ENCODE measurements at places on chromosomes 3 and 15.

DNA sequence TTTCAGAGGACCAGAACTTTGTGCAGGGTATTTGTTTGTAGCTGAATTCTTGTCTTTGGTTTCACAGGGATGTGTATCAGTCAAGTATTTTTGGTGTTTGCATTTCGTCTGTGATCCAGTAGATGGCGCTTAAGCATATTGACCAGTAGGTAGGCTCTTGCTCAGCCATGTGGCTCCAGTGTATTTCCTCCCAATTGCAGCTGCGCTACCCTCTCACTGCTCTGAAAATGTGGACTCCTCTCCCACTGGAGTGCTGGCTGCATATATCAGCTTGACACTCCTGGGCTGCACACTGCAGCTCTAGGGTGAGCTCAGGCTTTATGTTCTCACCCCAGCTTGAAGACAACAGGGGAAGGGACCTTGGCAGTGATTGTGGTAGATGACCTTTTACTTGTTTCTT, 1264.3 kb upstream of the ALCAM start:
- peak; percentile 35 for DNase-seq

DNA sequence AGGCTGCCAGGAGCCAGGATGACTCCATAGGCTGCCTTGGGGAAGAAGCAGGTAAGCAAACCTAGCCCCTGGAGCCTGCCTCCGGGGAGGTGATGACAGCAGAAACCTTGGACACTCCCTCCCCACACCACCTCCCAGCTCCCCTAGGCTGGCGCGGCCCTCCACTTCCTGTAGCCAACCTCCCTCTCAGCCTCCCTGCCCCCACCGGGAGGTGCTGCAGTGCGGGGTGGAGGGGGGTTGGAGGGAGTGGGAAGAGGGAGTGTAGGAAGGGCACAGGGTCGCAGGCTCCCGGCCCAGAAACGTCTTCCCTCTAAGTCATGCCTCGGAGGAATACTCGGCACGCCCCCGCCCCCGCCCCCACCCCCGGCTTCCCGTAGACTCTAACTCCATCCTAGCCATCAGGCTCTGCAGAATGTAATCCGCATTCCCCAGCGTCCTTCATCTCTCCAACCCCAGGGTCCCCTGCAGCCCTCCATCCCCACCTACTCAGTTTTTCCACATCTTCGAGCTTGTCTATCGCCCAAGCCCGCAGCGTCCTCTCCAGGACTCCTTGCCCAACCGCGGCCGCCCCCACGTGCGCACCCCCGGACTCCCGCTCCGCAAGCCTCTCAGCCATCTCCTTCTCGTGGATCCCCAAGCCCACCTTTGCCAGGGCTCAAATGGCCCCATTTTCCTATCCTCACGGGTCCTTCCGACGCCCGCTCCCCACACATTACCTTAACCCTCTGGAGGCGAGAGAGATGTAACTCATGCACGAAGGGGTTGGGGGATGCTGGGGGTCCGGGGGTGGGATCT, 528 bp downstream of the LPCAT4 start:
- DNase-seq: peak; percentile 70

GRCh38 chr3:65914032-65914739, 124.5 kb downstream of the MAGI1 start:
- no peak for DNase-seq

GRCh38 chr3:97719156-97719821, 45.3 kb upstream of the ARL6 start:
- DNase-seq: peak; percentile 67

DNA sequence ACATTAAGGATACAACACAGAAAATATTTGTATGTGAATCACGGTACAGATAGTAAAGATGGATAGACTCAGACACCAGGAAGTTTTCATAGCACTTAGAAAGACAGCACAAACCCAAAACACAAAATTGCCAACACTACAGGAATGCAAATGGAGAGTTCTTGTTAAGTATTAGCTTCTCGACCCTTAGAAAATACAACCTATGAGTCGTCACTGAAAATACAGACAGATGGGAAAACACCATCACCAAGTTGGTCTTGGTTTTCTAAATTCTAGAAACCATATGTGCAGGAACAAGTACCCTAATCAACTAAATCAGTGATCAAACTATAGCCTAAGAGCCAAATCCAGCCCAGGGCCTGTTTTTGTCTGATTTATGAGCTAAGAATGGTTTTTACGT, 50.7 kb downstream of the PEAK1 start:
- DNase-seq: peak; percentile 18

- peak; percentile 11 for DNase-seq
These were observed 463.1 kb upstream of the ARHGEF26 start for GRCh38 chr3:153658136-153658535.

DNA sequence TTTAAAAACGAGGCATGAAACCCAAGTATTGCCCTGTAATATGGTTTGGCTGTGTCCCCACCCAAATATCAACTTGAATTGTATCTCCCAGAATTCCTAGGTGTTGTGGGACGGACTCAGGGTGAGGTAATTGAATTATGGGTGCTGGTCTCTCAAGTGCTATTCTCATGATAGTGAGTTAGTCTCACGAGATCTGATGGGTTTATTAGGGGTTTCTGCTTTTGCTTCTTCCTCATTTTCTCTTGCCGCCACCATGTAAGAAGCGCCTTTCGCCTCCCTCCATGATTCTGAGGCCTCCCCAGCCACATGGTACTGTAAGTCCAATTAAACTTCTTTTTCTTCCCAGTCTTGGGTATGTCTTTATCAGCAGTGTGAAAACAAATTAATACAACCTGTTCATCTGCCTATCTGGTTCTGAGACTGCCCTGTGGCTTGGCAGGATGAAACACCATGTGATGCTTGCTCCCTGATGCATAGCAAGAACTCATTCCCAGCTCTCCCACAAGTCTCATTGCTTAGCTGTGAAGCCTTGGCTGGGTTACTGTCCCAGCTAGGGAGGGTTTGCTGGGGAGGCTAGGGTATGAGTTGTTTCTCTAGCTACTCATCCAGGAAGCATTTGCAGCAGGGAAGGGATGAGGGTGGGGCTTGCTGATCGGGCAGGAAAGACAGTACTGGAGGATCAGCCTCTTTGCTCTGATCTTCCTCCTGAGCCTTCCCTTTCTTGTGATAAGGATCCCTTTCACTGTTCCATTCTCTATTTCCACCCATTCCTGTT, 3.7 kb upstream of the SQOR start:
- peak; percentile 97 for DNase-seq

GRCh38 chr15:68124700-68125099, 70.6 kb downstream of the PIAS1 start:
- no peak for DNase-seq

DNA sequence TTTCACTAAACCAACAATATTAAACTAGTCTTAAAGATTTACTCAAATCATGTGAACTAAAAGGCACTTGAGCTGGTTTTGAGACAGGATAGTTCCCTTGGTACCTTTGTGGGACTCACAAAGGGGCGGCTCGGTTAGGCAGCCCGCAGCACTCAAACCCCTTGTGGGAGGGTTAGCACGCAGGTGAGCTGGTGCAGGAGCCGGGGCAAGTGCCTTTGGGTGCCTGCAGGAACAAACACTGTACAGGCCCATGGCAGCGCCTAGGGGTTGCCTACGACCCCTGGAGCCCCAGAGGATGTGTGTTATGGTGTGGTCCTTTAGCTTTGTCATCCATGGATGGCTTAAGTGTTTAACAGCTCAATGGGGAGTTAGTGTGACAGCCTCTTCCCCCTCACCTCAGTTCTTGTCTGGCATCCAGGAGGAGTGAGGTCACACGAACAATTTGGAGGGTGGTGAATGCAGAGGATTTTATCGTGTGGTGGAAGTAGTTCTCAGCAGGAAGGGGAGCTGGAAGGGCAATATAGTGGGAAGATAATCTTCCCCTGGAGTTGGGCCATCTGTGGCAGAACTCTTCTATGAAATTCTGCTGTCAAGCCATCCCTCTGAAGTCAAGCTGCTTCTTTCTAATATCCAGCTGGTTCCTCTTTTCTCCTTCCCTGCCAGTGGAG, 470.9 kb downstream of the RBMS3 start:
- DNase-seq: no peak

DNA sequence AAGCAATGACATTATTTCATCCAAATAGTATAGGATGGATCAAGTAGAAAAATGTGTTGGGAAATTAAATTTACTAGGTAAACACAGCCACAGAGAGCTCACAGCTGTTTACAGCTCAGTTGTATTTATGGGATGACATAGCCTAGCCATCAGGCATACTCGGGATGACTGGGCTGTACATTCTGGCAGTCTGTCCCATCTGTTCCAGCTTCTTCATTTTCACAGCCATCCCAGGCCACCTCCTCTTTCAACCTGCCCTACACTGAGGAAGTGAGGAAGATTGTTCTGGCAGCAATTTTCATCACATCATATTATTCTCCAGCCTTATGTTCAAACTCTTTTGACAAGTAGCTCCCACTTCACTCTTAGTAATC, 98.4 kb upstream of the PFN2 start:
- no peak for DNase-seq

DNA sequence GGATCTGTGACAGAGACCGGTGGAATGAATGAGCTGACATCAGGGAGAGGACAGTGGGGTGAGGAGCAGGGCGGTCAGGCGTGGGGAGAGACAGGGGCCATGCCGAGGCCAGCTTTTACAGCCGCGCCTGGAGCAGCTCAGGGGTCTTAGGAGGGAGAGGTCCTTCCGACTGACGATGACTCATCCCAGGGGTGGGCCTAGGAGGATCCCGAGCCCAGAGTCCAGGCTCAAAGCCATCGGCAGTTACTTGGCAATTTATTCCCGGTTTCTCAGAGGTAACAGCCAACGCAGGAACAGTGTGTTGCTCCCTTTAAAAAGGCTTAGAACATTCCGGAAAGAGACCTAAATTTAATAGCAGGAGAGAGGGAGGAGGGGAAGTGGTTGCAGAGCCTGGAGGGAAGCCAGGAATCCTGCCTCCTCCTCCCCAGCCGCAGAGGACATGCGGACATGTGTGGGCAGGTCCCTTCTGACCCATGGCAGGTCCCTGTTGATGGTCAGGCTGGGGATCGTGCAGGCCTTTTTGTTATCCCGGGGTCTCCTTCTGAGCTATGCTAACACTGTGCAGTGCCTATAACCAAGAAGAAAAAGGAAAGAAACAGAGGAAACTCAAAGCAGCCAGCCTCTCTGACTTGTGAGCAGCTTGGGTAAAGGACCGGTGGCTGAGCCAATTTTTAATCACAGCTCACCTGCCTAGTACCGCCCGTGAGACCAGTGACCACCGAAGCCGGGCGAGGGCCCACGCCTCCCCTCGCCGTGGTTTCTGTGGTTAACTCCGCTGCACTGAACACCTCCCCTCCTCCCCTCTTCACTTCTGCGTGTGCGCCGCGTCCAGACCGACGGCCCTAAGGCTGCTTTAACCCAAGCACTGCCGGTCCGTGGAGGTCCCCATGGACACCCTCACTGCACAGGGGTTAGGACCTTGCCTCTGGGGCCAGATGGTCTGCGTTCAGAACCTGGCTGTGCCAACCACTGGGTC, 392.4 kb upstream of the PROK2 start:
- no peak for DNase-seq

DNA sequence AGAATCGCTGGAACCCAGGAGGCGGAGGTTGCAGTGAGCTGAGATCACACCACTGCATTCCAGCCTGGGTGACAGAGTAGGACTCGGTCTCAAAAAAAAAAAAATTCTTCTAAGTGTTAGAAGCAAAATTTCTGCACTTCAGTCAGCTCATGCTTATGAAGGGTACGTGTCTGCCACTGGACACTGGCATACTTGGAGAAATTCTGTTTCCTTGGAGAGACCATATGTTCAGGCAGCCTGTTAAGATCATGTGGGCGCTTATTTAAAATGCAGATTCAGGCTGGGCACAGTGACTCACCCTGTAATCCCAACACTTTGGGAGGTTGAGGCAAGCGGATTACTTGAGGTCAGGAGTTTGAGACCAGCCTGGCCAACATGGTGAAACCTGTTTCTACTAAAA, 85.6 kb upstream of the IQSEC1 start:
- DNase-seq: no peak

- DNase-seq: no peak
These were observed 521.6 kb downstream of the EPHA3 start for GRCh38 chr3:89628856-89629670.

DNA sequence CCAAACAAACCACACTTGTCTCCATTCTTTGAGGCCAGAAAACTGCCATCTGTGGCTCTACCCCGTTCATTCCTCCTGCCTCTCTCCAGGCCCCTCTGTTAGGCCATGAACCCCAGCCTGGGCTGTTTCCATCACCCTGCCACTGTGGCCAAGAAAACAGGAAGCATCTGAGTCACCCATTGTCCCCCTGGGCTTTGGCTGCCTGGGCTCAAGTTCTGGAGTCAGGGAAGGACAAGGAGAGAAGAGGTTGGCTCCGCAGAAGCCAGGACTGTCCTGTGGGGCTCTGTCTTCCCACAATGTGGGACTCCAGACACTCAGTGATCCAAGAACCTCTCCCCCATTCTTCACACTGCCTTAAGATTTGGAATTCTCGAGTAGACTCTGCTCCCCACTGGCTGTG, 14.8 kb upstream of the LCTL start:
- DNase-seq: no peak

DNA sequence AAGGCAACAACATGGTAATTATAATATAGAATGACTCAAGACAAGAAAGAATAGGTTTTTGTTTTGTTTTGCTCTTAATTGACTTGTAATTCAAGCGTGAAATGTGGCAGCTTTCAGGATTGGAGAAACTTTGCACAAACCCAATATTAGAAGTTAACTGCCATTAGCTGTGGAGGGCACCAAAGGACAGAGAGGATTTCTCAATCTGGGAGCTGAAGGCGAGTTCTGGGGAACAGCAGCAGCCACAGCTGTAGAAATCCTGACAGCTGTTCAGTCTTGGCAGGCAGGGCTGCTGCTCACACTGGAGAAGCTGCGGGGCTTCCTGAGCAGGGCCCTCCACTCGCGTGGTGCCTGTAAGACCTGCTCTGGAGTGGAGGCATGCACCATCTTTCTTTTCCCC, 182.2 kb upstream of the IL12A start:
- DNase-seq: no peak

DNA sequence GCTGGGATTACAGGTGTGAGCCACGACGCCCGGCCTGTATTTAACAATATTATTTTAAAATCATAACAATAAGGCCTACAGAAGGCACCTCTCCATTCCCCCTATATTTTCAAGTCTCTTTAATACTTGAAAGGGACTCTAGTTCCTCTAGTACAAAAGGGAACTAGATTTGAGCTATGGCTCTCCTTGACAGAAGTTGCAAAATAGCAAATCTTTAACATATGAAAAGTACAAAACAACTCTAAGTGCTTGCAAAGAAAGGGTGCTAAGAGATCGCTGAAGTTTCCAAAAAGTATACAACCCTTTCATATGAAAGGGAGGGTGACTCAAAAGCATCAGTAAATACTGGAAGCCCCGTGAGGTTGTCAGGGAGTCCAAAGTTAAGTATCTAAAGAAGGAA, 23.8 kb downstream of the AP3S2 start:
- DNase-seq: no peak

GRCh38 chr3:125140011-125140817, 72.3 kb downstream of the SLC12A8 start:
- no peak for DNase-seq

DNA sequence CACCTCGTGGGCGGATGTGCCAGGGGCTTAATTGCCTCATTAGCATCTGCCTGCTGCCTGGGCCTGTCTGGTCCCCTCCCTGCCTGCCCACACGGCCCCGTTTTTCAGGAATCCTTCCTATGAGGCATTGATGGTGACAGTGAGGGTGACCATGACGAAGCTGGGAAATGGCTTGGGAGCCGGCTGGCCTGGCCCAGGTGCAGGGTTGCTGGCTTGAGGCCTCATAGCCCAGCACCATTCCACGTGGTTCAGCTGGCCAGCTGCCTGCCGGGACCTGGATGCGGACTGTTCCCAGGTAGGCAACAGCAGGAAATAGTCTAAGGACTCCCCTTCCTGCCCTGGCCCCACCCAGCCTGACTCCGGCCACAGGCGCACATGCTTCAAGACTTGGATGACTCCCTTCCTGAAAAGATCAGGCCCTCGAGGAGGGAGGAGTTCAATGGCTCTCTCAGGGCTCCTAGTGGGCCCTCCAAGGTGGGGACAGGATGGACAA, 8.9 kb upstream of the DUSP7 start:
- peak; percentile 42 for DNase-seq

Data from NCI-H226 (cell line).